ENCODE measurements at places on chromosomes 1 and 21.
A peak's percentile ranks its signal among the peaks of the same experiment; 100 is the strongest.

DNA sequence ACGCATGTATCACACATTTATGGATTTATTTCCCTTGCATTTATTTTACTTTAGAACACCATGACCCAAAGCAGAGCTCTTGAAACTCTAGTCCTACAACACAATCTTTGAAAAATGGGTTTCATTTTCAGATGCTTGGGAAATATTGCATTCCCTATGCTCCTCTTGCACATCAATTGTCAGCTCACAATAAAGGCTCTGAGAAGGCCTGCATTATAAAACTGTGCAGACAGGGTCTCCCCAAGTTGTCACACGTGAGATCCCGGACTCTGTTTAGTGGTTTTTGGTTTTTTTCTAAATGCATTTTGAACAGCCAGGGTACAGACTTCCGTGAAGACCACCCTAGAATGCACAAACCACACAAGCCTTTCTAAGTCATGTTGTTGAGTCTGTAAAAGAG is 9.9 kb upstream of the B3GALT5 start:
- DNase-seq, result no peak

DNA sequence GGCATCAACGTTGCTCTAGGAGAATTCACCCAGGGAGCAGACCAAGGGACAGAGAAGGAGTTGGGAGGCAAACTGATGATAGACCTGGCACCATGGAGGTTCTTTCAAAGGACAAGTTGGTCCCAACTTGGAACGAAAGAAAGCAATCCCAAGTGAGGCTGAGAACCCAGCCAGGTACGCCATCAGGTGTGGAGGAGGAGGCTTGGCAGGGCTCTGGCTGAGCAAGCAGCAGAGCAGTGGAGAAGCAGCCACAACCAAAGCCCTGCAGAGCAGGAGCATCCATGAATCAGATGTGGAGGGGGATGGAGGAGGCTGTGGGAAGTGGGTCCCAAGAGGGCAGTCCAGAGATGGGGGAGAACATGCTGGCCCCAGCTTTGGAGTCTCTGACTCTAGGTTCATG is 36.3 kb upstream of the RBM15 start:
- DNase-seq, result no peak

- DNase-seq, result no peak
These were observed 25.6 kb downstream of the SLC22A15 start for GRCh38 chr1:116001739-116002487.

GRCh38 chr1:216184126-216184680 is 239.0 kb downstream of the USH2A start:
- DNase-seq, result no peak

GRCh38 chr1:76480827-76481226 is 386.5 kb upstream of the ST6GALNAC5 start:
- DNase-seq, result no peak

DNA sequence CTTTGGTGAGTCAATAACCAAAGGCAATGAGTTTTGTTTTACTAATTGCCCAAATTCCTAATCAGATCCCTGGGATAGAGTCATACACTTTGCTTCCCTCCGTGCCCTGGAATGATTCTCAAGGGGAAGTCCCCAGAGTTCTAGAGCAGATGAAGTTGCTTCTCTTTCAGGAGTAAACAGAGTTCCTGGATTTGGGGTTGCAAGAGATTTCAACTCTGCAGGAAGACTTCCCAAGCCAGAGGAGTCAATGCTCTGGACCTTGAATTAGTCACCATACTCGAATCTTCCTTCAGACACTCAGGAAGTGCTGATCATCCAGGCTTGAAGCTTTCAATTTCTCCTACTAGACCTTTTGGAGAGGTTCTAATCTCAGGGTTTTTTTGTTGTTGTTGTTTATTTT is 39.6 kb downstream of the FCER1A start:
- DNase-seq, result no peak

- DNase-seq, result no peak
These were observed 50.0 kb upstream of the SLC19A1 start for GRCh38 chr21:45592208-45592619.

DNA sequence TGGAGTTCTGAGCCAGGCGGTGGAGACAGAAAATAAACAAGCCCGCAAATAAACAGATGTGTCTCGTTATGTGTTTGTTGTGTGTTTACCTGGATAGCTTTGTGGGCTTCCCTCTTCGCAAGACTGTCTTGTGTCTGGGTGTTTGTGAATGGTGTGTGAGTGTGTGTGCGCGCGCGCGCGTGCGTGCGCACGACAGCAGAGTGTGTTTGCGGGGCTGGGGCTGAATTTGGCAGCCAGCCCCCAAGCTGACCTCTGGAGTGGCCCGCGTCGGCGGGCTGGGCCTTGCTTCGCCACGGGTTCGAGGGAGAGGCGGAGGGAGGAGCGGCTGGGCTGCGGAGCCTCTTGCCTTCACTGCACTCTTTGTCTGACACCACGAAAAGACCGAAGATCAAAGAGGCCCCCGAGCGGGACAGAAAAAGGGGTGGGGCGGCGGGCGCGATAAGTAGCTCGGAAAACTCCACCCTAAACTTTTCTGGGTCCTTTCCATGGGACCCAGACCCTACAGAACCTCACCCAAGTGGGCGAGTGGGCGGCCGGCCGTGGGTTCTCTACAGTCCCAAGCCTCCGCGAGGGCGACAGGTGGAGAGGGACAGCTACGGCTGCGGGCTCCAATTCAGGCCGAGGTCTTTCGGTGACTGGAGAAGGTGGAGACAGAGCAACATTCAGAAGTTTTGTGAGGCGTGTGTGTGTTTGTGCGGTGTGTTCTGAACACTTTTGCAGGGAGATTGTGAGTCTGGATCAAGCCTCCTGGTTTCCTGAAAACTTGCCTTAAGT is 14.5 kb downstream of the PAX7 start:
- DNase-seq, result no peak

DNA sequence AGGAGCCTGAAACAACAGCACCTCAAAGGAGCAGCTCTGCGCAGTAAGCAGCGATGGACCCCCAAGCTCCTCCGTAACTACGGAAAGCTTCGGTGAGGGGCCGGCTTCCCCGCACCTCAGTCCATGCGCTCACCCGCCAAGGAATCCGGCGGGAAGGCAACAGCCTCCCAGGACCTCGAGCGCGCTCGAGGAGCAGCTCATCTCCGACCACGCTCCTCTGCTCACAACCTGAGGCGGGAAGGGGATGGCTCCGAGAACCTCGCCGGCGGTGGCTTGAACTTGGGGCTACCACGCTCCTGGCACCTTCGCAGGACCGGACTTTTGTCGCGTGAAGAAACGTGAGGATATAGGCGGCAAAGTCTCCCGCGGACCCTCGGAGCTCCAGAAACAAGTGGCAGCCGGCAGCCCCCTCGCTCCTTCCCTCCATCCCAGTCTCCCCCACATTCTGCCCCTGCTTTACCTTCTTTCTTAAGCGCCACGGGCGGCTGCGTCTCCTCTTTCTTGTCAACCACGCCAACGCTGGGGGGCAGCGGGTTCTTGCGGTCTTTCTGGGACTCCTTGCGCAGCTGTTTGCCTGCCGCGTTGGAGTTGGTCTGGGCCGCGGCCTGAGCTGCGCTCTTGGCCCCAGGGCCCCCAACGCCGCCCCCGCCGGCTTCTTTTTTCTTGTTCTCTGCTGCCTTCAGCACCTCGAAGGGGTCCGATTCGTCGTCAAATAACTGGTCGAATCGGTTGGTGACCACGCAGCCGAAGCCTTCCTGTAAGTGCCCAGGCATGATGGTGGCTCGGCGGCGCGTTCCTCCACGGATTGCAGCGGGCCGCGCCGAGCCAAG is 459 bp downstream of the SERBP1 start:
- peak; percentile 53 for DNase-seq

- peak; percentile 49 for DNase-seq
These were observed 759 bp downstream of the AHCTF1 start for GRCh38 chr1:246930830-246931548.

- peak; percentile 48 for DNase-seq
These were observed 737 bp downstream of the HES4 start for GRCh38 chr1:998995-999724.

- DNase-seq, result no peak
These were observed 357.7 kb downstream of the USP25 start for GRCh38 chr21:16087523-16087922.
